ENCODE measurements at places on chromosomes 7 and 10.

DNA sequence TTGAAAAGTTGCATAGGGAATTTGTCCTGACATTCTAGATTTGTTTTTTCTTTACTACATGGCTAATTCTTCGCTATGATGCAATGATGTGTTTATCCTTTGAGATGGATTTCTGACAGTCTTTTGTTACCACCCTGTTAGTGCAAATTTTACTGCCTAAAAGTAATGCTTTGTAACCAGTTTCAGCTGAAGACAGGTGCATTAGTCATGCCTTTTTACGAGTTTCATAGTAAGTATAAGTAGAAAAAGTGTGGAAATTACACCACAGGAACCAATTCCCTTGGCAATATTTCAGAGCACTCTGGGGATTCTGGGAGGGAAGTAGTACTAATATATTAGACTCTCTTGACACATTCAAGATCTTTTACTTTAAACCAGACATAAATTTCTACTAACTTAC lies 257.8 kb upstream of the DKK1 start:
- no peak for DNase-seq

DNA sequence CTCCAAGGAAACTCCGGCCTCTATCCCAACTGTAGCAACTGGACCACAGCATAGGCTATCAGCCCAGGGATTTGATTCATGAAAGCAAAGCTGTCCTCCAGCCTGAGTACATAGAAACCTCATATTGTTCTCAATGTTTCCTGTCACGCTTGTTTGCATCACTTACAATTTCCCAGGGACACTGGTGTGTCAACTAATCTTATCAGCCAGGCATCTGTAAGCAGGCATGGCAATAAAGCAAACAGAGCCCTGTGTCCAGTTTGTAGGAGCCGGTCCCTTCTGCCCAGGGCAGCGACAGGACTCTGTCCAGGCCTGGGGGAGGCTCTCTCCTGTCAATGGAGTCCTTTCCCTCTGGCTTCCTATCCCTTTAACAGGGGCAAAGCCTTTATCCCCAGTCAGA lies 23.0 kb upstream of the CDHR3 start:
- DNase-seq, result no peak

DNA sequence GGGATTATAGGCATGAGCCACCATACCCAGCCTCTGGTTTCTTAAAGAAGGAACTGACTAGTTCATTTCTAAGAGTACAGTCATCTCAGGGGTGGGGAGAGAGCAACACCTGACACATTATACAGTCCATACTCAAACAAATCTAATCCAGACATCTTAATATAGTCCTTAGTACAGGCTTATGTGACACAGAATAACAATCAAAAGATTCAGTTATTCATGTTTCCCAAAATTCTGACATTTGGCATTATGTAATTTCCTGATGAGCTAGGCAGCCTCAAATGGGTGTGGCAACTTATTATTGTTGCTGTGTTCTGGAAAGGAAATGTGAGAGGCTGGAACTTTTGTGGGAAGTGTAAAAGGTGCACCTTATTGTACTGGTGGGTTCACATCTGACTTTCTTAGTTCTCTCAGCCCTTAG lies 116.3 kb downstream of the WDFY4 start:
- DNase-seq, result no peak

DNA sequence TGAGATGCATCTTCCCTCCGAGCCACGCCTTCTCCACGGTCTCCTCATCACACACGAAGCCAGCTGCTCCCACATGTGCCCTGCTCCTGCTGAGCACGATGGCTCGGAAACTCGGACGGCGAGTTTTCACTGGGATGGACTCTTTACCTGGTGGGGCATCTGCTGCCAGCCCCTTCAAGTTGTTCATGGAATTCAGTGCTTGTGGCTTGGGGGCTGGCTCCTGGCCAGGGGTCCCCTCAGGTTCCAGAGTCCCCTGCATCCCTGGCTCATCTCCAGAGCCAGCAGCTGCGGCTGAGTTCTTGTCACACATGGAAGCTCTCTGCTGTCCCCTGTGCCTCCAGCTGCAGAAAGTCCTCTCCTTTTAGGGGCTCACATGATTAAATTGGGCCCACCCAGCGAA lies 654.0 kb downstream of the SDK1 start:
- DNase-seq, result no peak

DNA sequence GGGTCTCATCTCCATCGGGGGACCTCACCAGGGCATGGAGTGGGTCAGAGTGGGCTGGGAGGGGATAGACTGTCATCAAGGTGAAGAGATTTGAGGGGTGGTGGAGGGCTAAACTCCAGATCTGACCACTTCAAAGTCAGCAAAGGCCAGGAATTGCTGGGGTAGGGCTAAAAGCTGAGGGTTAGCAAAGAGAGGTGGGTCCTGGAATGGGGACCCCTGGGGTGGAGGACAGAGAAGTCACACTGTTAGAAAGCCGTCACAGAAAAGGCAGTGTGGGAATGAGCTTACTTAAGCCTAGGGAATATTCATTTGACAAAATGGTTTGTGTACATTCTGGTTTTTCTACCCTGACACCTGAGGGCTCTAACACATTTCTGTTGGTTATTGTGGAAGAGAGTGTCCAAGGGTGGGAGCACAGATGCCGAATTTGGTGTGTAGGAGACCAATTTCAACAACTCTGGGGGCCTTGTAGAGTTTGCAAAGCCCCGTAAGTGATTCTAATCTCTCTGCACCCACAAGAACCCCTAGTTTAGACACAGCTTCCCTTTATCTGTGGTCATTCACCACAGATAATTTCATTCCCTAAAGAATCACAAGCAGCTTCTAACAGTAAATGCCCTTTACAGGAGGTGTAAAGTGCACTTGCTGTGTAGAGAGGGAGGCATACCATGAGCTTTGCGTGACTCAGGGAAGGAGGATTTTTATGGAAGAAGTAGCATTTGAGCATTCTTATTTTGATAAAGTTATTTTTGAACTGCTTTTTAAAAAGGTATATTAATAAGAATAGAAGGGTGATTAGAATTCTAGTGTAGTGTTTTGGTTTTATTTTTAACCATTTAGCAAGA lies 6.4 kb downstream of the FBH1 start:
- no peak for DNase-seq

DNA sequence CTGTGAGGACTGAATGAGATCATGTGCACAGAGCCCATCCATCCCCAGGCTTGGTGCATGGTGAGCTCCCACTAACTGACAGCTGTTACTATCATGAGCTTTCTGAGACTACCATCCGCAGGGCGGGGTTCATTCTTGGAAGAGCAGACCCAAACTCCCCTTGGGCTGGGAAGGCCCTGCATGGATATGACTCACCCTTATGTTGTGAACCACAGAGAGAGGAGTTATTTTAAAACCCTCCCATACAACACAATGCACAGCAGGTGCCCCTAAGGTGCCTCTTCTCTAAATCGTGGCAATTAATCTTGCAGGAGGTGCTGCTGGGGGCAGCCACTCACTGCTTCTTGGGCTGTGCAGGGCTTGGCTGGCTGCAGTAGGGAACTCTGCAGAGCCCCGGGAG lies 219.1 kb downstream of the GFRA1 start:
- DNase-seq, result no peak

DNA sequence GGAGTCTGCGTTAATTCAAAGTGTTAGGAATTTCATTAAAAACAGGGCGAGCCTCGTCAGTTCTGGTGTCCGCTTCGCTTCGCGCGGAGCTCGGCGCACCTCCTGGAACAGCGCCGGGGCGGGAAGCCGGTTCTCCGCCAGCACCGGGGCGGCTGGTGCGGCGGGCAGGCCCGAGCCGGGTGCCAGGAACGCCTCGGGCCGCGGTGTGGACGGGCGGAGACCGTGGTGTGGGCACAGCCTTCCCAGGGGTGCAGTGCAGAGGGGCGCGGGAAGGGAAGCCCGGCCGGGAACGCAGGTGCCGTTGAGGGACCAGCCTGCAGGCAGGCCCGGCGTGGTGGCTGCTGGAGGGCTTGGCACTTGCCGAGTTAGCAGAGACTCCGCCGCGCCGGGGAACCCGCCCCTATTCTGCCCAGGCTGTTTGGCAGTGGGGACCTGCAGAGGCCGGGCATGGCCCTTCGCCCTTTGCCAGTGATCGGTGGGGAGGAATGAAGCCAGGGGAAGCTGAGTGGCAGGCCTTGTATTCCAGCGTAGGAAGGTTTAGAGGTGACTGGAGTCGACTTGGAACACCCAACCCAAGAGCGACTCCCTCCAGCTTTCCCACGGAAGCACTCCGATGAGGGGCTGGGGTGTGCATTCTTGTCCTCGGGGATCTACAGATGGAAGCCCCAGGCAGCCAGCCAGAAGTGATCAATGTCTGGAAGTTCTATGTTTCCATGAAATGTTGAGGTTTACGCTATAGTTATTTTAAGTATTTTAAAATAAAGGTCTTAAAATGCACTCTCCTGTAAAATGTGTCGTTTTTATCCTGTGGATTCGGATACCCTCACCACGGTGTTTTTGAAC lies 945 bp upstream of the RHEB start:
- peak; percentile 32 for DNase-seq

DNA sequence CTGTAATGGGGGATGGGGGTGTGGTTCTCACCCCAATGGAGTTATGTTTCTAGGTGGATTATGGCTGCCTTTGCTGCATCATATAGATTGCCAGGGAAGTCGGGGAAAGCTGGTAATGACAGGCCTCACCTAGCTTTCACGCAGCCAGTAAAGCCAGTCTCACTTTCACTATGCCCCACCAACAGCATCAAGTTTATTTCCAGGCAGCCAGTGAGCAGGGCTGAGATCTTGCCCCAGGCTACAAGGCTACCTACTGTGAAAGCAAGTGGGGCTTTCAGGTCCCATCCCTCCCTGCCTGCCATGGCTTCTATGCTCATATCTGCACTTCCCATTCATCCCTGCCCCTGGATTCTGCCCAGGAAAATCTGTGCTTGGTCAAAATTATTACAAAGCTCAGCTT lies 61.7 kb upstream of the NXPH1 start:
- no peak for DNase-seq
